ENCODE measurements at places on chromosomes 4 and X.

- DNase-seq = no peak
Measured at GRCh38 chr4:20430259-20430941, 178.7 kb downstream of the SLIT2 start.

DNA sequence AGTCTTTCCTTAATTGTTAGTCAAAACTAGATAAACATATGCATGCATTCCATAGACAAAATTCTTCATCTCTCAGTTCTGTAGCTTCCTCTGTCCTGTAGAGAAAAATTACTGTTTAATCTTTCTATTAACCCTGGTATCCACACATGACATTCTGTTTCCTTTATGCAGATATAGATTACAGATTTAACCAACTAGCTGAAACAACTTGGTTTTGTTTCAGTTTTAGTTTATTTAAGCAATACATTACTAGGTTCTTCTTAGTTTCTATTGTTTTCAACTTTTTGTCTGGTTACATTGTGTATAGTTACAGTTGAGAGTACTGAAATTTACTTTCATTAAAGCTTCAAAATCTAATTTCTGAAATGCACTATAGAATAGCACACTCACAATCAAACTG, 933.9 kb upstream of the EPHA5 start:
- no peak for DNase-seq

GRCh38 chrX:81205551-81205950, 3.6 kb downstream of the SH3BGRL start:
- DNase-seq = no peak

DNA sequence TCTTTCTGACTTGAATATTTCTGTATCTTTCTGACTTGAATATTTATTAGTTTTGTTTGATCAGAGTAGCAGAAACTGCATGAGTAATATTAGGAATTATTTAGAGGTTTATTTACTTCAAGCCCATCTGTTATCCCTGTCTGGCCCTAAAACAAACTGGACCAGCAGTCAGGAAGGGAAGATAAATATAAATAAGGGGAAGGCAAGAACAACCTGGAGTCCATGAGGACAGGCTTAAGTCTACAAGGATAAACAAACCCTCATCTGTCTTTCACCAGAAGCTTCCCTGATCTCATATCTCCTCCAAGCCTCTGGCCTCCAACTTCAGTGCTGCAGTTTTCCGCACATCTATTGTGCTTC, 524.9 kb downstream of the CENPC start:
- no peak for DNase-seq

DNA sequence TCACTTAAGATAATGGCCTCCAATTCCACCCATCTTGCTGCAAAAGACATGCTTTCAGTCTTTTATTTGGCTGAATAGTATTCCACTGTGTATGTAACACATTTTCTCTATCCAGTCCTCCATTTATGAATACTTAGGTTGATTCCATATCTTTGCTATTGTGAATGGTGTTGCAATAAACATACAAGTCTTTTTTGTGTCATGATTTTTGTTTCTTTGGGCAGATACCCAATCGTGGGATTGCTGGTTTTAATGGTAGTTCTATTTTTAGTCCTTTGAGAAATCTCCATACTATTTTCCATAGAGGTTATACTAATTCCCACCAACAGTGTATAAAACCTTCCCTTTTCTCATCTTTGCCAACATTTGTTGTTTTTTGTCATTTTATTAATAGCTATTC, 180.9 kb downstream of the SMIM20 start:
- DNase-seq = no peak

DNA sequence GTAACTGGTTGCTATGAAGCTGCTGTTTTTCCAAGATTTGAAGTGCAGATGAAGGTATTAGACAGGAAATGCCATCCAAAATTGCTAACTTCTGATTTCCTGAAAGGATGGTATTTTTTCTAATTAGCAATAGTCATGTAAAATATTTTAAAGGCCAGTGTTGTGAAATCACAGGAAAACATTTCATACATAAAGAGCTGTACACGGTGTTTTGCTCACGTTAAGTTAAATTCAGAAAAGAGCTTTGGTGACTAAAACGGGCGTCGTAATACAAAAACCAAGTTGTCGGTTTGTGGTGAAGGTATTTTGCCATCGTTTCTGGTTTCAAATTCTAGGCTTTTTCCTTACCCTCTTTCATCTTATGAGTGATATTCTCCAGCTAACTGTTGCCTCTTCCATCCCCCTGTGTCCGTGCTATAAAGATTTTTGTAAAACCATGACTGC, 39.8 kb downstream of the AFF1 start:
- DNase-seq = no peak

DNA sequence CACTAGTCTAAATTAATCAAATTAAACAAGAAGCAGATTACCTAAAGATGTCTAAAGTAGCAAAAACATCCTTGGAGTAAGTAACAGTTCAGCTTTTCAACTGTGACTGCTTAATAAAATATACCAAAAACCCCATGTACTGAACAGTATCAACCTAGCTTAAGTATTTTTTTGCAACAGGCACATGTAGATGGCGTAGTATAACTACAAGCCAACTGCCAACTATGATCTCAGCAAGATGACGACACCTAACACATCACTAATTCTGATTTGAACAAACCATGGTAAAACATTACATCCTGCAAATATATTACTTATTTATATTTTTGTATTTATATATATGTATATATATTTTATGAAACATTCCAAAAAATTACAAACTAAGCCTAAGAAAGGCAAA, 24.5 kb downstream of the DHX15 start:
- DNase-seq = no peak

GRCh38 chrX:106959901-106960300, 39.7 kb downstream of the CLDN2 start:
- no peak for DNase-seq

DNA sequence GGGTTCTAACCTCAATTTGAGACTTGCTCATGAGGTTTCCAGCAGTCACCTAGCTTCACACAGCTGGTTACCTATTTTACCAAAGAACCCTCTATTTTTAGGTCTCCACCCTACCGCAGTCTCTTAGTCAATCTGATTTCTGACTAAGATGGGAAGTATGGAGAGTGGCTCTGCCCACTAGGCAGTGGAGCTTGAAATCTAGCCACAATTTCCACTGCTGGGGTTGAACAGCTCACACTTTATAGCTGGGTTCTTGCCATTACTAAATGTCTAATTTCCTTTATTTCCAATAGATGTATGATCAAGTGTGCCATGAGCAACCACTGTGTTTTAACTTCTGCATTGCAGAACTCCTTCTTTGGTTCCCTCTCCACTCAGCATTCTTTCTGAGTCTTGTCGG, 43.1 kb downstream of the GASK1B start:
- no peak for DNase-seq

GRCh38 chrX:3712870-3713224, 602 bp downstream of the PRKX start:
- DNase-seq = peak; percentile 64

- no peak for DNase-seq
Measured at GRCh38 chrX:43510209-43510608, 145.9 kb upstream of the MAOA start.

DNA sequence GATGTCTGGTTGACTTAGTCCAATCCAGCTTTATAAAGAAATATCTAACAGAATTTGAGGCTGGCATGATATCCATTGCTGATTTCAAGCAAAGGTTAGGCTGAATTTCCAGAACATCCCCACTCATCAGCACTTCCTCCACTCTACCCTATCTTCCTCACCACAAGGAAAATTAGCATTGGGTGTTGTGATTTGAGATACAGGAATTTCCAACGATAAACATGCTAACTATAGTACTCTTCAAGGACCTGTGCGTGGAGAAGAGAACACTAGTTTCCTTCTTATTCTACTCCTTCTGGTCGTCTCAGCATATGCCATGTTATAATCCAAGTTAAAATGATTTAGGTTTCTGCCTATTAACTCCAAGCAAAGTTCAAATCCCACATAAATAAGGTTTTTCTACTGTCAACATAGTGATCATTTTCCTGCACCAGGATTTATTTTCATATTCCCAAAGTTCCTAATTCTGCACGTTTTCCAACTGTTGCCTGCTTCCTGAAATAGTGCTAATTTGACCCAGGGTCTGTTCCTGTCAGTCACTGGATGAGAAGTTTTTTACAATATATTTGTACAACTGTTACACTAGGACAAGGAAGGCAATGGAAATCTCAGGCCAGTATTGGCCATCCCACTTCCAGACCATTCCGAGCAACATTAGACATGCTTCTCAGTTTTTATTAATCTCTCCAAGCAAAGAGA, 177.6 kb upstream of the EDNRA start:
- DNase-seq = no peak

- DNase-seq = no peak
Measured at GRCh38 chr4:166091912-166092510, 219.0 kb downstream of the TLL1 start.

DNA sequence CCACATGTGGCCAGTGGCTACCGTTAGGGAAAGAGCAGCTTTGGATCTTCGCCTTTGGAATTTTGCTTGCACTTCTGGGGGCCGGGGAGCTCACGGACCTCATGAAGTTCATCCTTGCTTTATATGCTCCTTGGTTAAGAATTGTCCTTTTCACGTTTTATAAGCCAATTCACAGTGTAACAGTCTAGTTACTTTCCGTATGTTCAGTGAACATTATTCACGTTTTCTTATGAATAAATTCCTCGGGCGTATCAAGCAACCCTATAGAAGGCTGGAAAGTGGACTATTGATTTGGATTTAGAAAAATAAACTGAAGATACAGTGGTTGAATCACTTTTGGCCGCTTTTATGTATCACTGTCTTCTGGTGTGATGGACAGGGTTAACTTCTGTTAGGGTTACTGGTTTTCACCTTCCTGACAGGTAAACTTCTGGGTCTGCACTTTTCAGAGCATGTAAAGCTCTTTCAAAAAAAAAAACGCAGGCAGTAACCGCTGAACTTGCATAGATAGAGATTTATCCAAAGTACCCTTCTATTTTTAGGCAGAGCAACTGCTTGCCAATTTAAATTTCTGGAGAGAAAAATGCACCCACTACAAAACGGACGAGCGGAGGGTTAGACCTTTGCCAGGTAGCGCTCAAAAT, 569 bp upstream of the PDLIM5 start:
- DNase-seq = no peak

- peak; percentile 8 for DNase-seq
Measured at GRCh38 chrX:39814391-39814790, 283.4 kb downstream of the BCOR start.

DNA sequence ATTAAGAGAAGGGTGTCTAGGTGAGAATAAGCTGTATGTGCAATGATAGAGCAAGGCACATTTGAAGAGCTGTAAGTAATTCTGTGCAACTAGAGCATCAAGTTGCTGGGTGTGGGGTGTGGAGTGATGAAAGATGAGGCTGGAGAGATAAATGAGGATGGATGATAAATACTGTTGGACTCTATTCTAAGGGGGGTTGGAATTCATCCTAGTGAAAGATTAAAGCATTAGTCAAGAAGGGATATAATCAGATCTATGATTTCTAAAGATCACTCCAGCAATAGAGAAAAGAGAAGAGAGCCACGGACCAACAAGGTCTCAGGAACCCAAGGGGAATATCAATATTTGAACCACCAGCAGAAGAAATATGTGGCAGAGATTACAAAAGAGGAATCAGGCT, 415.0 kb upstream of the RPS6KA3 start:
- DNase-seq = no peak

DNA sequence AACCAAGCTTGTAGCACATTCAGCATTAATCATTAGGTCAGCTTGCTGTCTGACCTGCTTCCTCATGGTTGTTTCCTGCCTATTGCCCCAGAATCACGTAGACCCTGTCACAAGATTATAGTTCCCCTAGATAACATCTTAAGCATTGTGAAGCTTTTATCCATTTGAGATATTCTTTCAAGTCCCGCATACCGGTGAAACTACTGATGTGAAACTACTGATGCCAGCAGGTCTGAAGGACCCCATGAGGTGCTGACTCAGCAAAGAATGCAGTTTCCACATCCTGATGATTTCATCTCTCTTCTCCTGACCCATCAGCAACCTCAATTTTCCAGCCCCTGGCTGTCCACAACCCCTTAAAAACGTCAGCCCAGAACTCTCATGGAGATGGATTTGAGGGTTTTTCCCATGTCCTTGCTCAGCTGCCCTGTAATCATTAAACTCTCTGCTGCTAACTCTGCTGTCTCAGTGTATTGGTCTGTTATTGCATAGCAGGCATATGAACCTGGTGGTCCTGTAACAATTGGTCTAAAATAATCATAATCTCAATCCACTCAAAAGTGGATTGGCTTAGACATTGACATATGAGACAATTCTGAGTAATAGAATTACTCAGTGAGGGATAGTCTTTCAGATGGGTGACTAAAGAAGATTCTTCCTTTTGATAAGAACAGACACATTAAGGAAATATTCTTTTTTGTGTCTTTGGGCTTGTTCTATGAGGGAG, 26.3 kb upstream of the UBA6 start:
- DNase-seq = no peak

- DNase-seq = no peak
Measured at GRCh38 chrX:39212456-39212855, 411.2 kb downstream of the MID1IP1 start.

- DNase-seq = no peak
Measured at GRCh38 chrX:5586726-5587125, 641.9 kb downstream of the NLGN4X start.

DNA sequence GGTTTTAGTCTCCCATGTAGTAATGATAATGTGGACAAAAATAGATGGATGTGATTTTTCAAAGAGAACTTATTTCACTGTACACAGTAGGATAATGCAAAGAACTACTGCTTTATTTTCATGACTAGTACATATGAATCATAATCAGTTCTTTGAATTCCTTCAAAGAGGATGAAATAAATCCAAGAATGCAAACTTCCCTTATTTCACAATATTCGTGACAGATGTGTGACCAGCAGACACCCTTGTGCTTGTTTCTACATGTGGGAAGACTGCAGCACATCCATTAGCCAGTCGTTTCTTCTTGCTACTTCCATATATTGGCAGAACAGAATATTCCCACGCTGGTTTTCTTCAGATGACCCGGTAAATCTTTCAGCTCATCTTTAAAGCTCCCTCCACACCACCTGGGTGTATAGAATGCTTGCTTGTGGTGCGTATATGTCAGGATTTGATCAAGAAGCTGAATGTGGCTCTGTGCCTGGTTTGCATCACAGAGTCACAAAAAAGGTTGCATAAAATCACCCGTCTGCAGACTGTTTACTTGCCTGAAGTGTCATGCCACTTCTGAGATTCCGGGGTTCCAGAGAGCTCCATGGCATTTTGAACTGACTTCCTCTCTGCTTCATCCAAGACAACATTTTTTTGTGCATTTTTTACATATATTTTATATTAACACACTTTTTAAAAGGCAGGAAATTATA, 47.7 kb upstream of the FAT4 start:
- no peak for DNase-seq

DNA sequence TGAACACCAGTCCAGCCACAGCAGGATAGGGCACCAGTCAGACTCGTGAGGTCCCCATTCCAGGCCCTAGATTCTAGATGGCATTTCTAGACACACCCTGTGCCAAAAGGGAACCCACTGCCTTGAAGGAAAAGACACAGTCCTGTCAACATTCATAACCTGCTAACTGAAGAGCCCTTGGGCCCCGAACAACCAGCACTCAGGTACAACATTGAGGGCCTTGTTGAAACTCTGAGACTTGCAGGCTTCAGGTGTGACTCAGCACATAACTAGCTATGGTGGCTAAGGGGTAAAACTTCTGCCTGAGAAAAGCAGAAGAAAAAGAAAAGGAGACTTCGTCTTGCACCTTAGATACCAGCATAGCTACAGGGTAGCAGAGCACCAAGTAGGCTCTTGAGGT, 252.9 kb upstream of the GRID2 start:
- DNase-seq = no peak

GRCh38 chrX:49704691-49705404, 9.1 kb upstream of the PAGE1 start:
- no peak for DNase-seq

All from stimulated activated naive CD4-positive, alpha-beta T cell (primary cell).